ENCODE measurements at places on chromosomes 16 and 17. TPM values are rescaled to one million over a fixed set of nuclear protein-coding genes. Genes with fewer than 3 reads are reported as not detected.

ACE gene
- total RNA-seq = 9.9 TPM

DNA sequence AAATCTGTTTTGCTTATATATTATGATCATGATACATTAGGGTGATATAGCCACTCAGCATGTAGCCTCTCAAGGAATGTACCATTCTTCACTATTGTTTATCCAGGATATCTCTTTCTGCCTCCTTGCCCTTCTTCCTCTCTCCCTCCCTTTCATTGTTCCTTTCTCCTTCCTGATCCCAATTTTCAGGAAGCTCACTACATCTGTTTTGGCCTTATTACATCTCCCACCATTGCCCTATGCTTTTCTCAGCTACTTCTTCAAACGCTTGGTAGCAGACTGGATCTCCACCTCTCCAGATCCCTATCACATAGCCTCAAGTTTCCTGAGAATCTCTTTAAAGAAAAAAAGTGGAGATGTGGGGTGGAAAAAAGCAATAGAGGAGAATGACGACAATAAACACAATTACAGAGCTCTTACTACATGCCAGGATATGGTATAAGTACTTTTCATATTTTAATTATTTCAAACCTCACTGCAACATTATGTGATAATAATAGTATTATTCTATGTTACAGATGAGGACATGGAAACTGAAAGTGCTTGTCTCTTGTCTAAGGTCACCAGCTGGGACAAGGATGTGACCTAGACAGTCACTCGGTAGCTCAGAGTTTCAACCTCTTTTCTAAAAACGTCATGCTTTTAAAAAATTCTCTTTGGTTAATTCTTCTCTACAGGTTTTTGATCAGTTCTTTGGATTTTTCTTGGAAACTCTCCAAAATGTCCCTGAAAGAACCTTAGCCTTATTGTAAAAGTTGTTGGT, 959.1 kb downstream of the CDH11 start:
- no peak for DNase-seq

DNA sequence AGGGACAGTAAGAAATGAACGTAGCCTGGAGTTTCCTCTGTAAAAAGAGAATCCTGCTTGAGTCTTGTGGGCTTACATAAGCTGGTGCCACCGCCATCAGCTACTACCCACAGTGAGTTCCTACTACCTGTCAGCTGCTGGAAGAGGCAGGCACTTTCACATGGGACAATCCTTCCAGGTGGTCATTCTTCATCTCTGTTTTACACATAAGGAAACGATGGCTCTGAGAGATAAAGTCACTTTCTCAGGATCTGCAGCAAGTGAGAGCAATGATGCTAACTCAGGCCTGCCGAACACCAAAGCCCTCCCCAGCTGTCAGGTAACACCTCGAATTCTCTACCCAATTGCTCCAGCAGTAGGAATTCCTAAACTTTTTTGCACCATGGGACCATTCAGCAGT, 26.6 kb downstream of the PIK3R5 start:
- DNase-seq = no peak

GRCh38 chr17:2397247-2398171, 3.4 kb downstream of the MNT start:
- DNase-seq = no peak

GRCh38 chr17:3913531-3914311, 2.5 kb downstream of the P2RX1 start:
- DNase-seq = peak; percentile 94

EVI2A gene
- total RNA-seq = 11.2 TPM

- DNase-seq = no peak
Measured at GRCh38 chr17:53093391-53093790, 729.3 kb upstream of the KIF2B start.

- no peak for DNase-seq
Measured at GRCh38 chr17:38857271-38857670, 3.8 kb upstream of the RPL23 start.

DNA sequence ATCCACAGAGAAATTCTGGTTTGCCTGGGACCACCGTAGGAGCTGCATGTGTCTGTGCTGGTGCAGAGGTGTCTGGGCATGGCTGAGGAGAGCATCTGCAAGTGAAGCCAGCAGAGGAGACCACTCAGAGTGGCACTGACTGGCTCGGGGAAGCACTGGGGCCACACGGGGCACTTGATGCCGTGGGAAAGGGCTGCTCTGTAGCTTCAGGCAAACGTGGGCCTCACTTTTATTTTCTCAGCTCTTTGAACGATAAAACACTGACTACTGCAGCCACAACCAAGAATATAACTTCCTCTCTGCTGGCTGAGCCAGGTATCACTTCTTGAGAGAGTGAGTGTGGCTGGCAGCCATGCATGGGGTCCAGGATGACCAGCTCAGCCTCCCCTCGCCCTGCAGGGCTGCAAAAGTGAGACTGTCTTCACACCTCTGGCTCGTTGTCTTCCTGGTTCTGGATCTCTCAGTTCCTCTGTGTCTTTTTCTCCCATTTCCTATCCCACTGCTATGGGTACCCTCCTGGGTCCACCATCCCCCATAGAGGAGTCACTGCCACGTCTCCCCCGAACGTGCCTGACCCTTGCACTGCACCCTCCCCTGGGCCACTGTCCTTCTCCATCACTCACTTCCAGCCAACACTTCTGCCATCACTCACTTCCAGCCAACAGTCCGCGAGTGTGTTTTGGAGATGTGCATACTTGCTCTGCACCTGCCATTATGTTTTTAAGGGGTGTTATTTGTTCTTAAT, 201.4 kb upstream of the CHMP6 start:
- DNase-seq = peak; percentile 64

DNA sequence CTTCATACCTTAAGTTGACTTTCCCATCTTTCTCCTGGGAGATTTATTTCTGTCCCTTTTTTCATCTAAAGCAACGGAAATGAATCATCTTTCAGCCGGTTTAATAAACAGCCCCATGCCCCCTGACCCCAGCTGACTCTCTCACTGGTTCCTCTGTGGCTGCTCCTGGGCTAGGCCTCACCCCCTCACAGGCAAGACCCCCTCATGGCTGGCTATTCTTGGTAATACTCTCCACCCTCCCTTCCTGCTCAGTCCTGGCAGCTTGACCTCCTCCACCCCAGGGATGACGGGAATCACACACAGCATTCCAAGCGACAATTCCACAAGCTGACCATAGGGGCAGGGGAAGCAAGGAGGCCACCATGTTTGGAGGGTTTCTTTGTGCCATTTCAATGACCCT, 1.5 kb upstream of the ADAP2 start:
- DNase-seq = no peak

TERB1 gene
- 0.28 TPM for total RNA-seq

- DNase-seq = peak; percentile 42
Measured at GRCh38 chr17:19719355-19720209, 3.2 kb upstream of the SLC47A2 start.

GRCh38 chr16:57394444-57394843, 10.1 kb upstream of the CCL17 start:
- DNase-seq = no peak

GRCh38 chr16:70630960-70631745, 15.2 kb upstream of the IL34 start:
- no peak for DNase-seq

- no peak for DNase-seq
Measured at GRCh38 chr16:83363521-83363920, 444.3 kb upstream of the HSBP1 start.

GRCh38 chr17:76082326-76083251, 3.6 kb downstream of the ZACN start:
- peak; percentile 78 for DNase-seq

ASPA gene
- 9.7 TPM for total RNA-seq

CCDC102A gene
- 16.9 TPM for total RNA-seq

GINS3 gene
- total RNA-seq = 2.0 TPM

DNA sequence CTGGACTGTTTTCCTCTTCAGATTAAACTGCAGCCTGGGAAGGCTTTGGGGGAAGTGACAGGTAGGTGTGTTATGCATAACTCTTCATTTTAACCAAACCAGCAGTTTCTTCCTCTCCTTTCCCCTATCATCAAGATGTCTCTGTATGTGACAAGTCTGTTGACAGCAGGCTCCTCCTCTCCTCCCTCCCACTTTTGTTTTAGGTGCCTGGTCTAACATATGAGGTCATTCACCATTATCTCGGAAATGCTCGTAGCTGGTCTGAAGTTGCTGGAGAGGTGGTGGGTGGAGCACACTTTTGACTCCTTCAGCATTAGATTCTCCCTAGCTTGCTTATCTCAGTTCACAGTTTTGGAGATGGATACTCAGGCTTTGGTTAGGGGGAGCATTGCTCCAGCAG, 571.0 kb upstream of the EEF2KMT start:
- no peak for DNase-seq

GRCh38 chr17:37512442-37513068, 22.9 kb downstream of the DUSP14 start:
- no peak for DNase-seq

DNA sequence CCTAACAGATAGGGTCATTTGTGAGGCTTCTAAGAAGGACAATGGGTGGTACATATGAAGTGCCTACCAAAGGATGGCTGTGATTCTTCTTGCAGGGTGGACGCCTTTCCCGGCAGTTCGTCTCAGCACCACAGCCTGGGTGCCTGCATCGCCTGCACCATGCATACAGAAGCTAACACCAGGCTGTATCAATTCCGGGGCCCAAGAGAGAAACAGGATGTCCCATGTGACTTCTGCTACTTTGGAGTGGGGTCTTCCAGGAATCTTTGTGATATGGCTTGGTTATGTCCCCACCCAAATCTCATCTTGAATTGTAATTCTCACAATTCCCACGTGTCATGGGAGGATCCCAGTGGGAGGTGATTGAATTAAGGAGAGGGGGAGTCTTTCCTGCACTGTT, 251.6 kb upstream of the TNRC6C start:
- no peak for DNase-seq

GRCh38 chr17:40025991-40026815, 11.0 kb downstream of the CSF3 start:
- no peak for DNase-seq

- no peak for DNase-seq
Measured at GRCh38 chr16:31477220-31478216, 5.4 kb upstream of the SLC5A2 start.

KREMEN2 gene
- not detected for total RNA-seq

GRCh38 chr17:79281803-79282202, 207.2 kb downstream of the ENGASE start:
- no peak for DNase-seq

HIC1 gene
- total RNA-seq = 64.2 TPM

DNA sequence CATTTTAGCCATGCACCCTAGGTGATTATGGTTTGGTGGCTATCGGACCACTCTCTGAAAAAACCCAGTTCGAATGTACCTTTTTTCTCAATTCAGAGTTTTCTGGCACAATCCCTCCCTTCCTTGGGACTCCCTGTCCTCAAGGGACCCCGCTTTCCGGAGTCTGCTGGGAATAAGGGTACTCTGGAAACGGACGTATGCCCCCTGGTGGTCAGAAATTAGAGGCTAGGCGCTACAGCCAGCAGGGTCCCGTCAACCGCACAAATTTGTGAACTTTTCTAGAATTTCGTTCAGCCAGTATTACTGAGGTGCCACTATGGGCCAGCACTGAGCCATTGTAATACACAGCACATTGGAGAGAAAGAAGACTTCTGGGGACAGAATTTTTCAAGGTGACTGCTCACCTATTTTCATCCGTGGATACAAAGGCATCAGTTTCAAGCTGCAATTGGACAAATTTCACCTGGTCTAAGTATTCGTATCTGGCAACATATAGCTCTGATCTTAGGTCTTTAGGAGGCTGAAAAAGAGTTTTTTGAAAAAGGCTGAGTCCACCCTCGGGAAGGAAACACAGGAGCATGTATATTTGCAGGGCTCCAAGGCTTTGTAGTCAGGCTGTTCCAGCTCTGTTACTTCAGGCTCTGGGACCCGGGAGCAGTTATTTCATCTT, 27.1 kb upstream of the CRYBA1 start:
- peak; percentile 87 for DNase-seq

DNA sequence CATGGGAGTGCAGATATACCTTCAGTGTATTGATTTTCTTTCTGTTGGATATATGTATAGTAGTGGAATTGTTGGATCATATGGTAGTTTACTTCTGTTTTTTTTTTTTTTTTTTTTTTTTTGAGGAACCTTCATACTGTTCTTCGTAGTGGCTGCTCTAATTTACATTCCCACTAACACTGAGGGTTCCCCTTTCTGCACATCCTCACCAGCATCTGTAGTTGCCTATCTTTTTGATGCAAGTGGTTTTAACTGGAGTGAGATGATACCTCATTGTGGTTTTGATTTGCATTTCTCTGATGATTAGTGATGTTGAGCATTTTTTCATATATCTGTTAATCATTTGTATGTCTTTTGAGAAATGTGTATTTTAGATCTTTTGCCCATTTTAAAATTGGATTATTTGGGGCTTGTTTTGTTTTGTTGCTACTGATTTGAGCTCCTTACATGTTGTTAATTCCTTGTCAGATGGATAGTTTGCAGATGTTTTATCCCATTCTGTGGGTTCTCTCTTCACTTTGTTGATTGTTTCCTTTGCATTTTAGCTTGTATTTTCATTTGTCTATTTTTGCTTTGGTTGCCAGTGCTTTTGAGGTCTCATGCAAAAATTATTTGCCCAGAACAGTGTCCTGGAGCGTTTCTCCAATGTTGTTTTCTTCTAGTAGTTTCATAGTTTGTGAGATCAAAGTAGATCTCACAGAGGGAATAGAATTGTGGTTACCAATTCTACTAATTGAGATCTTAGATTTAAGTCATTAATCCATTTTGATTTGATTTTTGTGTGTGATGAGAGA, 25.0 kb upstream of the BCAS3 start:
- DNase-seq = no peak

DNA sequence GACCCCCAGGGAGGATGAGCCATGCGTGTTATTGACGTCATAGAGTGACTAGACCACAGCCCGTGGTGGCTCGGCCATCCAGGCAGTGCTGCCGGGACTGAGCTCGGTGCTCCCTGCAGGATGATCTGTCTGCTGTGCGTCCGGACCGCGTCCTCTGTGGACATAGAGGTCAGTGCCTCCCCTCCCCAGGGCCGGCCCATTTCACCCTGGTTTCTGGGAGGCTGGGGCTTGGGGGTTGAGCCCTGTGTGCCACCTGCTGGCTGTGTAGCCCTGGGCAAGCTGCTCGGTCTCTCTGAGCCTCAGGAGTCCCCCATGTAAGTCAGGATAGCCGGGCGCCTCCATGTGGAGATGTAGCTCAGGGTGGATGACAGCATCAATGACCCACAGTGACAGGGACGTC, 8.3 kb downstream of the TSC2 start:
- DNase-seq = no peak
